ENCODE measurements at places on chromosomes 3 and 15. TPM values are rescaled to one million over a fixed set of nuclear protein-coding genes. Genes with fewer than 3 reads are reported as not detected.

DNA sequence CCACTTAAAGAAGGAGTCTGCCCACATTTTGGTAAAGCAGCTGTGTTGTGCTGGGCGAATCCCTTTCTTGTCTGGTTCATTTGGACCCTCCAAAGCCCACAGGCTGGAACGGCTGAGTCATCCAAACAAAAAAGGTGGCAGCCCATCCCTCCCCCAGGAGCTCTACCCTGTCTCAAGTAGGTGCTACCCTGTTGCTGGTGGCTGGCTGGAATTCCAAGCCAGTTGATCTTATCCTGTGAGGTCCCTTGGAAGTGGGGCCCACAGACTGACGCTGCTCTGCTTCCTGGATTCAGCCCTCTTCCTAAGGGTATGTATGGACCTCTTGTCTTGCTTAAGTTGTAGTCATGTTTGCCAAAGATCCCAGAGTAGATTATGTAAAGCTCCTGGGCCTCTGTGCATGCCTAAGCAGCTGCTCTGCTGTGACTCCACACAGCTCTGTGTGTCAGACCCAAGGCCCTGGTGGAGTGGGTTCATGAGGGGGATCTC is 44.5 kb downstream of the CCR1 start:
- DNase-seq, result no peak

- no peak for DNase-seq
Observed at GRCh38 chr3:117355566-117355965, 646.0 kb downstream of the TUSC7 start.

DNA sequence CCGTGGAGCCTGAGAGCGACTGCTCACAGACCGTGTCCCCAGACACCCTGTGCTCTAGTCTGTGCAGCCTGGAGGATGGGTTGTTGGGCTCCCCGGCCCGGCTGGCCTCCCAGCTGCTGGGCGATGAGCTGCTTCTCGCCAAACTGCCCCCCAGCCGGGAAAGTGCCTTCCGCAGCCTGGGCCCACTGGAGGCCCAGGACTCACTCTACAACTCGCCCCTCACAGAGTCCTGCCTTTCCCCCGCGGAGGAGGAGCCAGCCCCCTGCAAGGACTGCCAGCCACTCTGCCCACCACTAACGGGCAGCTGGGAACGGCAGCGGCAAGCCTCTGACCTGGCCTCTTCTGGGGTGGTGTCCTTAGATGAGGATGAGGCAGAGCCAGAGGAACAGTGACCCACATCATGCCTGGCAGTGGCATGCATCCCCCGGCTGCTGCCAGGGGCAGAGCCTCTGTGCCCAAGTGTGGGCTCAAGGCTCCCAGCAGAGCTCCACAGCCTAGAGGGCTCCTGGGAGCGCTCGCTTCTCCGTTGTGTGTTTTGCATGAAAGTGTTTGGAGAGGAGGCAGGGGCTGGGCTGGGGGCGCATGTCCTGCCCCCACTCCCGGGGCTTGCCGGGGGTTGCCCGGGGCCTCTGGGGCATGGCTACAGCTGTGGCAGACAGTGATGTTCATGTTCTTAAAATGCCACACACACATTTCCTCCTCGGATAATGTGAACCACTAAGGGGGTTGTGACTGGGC is 7.3 kb downstream of the FAM131A start:
- no peak for DNase-seq

GABRA5 gene
- not detected for total RNA-seq

FSD2 gene
- total RNA-seq, result not detected

DNA sequence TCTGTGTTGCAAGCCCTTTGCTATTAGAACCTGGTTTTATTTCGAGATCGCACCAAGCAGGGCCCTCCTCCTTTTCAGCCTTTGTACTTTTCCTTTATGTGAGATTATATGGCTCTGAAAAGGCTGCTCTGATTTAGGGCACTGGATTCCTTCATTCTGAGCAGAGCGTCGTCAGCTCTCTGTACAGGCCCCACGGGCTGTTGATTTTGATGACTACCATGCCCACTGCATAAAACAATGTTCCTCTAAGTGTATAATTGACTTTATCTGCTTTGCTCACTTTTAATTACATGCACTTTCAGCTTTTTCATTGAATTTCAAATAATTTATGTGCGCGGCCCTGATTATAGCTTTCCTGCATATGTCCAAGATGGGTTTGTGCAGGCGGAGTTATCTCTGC is 4.4 kb upstream of the PSMD6 start:
- no peak for DNase-seq

GRCh38 chr3:194773771-194774455 is 88.2 kb downstream of the FAM43A start:
- DNase-seq, result no peak

VWA5B2 gene
- total RNA-seq, result not detected

- no peak for DNase-seq
Observed at GRCh38 chr3:45632956-45633355, 38.4 kb downstream of the LIMD1 start.

DNA sequence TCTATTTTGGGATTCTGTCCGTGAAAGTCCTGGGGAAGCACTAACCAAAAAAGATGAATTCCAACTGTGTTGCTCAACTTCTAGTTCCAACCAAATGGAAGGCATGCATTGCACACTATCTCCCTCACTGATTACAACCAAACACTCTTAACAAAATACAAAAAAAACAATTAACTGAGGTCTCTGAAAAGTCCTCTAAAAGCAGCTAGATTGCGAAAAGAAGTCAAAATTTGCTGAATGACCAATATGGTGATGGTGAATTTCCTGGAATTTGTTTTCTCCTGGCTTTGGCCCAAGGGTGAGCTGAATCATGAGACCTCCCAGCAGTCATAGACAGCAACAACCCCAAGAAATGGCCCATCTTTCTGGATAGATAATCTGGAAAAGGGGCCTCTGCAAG is 28.3 kb downstream of the CYP19A1 start:
- no peak for DNase-seq

DNA sequence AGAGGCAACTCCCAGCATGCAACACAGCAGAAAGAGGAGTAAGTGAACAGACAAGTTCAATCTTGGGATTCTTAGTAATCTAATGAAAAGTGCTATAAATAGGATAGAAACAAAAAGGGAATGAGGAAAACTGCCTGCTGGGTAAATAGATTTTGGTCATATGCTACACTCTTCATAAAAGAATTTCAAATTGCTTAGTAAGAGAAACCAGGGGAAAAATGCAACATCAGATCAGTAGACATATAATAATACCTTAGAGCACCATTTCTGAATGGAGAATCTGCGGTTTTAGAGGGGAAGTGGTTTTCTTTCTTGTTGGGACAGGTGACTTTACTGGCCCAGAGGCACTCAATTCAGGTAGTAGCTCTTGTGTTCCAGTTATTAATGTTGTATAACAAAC is 13.4 kb upstream of the TBC1D5 start:
- DNase-seq, result no peak

TAGLN3 gene
- total RNA-seq, result 0.51 TPM
